ENCODE measurements at places on chromosomes 4 and X.

GRCh38 chr4:56618734-56619133 is 62.4 kb downstream of the HOPX start:
- no peak for DNase-seq

- no peak for DNase-seq
These were observed 203.9 kb upstream of the VCX3A start for GRCh38 chrX:6738518-6739470.

GRCh38 chr4:112140536-112140935 is 4.7 kb upstream of the FAM241A start:
- DNase-seq, result no peak

DNA sequence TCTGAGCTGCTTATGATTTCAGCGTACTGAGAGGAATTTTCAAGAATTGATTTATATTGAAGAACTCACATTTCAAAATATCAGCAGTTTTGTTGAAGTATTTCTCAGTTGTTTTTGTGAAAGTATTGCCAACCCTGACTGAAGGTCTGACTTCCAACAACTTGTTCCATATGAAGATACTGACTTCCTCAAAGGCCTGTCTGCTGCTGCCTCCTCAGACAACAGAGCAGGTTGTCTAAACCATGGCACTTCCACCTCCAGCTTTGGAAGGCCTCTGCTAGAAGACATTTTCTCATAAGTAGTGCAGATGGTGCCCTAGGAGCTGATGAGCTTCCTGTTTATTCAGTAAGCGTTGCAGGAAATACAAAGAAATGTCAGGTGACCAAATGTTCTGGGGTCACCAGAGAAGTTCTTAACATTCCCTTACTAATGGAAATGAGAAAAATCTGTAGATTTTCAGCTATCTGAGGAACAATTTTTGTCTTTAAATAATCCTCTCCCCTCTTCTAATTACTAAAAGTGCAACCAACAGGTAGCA is 28.8 kb downstream of the FGF2 start:
- DNase-seq, result no peak

DNA sequence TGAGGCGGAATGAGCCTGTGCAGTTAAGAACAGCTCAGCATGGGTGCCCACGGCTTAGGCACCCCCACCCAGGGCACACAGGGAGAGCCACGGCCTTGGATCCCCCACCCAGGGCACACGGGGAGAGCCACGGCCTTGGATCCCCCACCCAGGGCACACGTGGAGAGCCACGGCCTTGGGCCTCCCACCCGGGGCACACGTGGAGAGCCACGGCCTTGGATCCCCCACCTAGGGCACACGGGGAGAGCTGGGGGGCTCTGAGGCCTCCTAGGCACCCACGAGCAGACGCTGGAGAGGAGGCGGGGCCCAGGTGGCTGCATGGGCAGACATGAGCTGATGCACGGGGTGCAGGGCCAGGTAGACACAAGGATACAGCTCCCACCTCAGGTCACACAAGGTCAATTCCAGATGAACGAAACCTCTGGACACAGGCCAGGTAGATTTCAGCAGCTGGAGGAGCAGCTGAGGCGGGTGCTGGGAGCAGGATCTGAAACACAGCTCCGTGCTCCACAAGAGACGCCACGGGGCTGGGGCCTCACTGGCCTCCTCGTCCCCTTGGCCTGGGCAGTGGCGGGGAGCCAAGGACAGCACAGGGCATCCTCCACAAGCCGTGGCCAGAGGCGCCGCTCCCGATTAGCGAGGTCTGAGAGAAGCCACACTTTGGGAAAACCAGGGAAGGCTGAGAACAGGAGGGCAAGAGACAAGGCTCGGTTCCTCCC is 30.8 kb downstream of the GAK start:
- DNase-seq, result no peak

DNA sequence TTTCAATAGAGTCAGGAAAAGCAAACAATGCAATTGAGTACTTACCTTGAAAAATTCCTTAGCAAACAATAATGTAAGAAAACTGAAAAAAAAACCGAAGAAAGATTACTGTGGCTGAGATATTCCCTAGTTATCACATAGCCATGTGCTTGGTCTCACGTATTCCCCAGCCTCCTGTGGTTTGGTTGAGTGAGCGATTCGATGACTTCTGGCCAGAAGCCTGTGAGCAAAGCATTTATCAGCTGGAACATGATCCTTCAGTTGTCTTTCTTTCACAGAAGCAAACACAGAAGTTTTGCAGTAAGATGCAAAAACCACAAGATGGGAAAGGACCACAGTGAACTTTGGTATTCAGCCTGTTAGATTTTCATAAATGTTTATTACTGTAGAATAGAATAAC is 1754.3 kb upstream of the AGA start:
- no peak for DNase-seq

GRCh38 chrX:53458082-53458481 is 23.9 kb upstream of the HSD17B10 start:
- DNase-seq, result no peak

DNA sequence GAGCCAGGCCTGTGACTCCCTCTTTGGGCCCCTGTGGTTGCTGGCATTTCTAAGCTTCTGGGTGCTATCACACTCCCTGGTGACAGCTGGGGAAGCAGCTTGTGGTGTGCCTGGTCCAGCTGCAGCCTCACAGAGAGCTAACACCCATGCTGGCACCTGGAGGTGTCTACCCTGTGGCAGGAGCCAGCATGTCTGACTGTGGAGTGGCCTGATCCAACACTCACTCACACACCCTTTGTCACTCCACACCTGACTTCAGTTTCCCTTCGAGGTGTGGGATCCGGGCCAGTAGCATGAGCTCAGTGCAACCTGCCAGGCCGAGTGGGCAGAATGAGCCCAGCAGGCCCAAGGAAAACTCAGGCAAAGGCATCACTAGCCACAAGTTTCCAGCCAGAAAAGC is 67.5 kb downstream of the TECRL start:
- DNase-seq, result no peak

GRCh38 chrX:31337332-31337731 is 265.5 kb upstream of the FTHL17 start:
- DNase-seq, result no peak

DNA sequence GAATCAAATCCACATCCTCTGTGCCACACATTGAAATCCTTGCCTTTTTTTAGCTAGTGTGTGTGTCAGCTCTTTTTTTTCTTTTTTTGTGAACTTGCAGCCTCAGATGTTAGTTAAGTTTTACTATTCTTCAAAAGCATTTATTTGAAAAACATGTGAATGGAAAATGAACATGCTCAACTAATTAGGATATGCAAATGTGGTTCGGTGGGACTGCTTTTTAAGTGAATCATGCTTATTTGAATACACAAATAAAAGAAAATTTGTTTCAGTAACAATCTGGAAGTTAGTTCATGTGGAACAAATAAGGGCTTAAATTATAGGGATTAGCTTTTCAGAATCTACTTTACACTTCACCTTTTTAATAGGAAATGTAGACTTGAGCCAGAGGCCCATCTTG is 751.5 kb upstream of the FAM241A start:
- DNase-seq, result peak; percentile 42

DNA sequence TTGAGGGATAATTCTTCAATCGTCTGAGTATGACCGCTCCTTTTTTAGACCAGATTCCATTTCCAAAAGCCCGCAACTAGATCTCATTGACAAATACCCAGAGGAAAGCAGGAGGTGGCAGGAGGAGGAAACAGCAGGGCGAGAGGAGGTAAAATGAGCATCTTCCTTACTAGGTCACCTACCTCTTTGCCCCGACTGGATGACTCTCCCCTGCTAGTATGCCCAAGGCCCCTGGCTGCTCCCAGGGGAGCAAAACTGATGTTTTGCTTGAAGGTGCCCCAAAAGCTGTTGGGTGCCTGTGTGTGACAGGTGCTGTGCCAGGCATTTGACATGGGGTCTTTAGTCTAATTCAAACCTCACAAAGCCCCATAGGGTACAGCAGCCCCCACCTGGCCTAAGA is 48.9 kb downstream of the C4orf50 start:
- DNase-seq, result no peak

DNA sequence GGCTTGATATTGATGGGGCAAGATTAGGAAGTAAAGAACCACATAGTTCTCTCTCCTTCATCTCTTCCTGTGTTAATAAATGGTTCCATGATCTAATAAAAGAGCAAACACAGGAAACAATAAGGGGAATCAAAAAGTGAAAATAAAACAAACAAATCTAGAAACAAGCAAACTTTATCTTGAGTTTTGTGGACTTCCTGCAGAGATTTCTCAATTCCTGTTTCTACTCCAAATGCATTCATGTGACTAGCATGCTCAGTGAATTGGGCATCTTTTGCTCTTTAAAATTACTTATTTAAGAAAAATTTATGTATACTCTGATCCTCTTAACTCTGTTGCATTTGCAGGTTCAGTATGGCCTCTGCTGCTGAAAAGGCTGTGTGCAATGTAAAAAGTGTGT is 682.0 kb downstream of the KCTD8 start:
- DNase-seq, result no peak

DNA sequence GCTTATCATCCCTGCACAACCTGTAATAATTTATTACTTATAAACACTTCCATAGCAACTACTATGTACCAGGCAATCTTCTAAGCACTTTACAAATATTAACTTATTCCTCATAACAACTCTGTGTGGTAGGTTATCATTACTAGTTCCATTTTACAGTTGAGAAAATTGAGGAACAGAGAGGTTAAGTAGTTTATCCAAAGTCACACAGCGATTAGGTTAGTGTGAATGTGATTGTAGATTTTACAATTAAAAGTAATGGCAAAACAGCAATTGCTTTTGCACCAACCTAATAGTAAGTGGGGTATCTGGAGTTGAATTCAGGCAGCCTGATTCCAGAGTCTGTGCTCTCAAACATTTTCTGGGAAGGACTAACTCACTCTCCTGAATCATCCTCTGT is 348.9 kb downstream of the NKX6-1 start:
- DNase-seq, result no peak

- peak; percentile 68 for DNase-seq
These were observed 1700.6 kb upstream of the TENM3 start for GRCh38 chr4:180542445-180543100.

GRCh38 chr4:65661471-65661870 is 8.8 kb downstream of the EPHA5 start:
- DNase-seq, result no peak

GRCh38 chr4:186021461-186022167 is 47.3 kb upstream of the TLR3 start:
- DNase-seq, result peak; percentile 9

DNA sequence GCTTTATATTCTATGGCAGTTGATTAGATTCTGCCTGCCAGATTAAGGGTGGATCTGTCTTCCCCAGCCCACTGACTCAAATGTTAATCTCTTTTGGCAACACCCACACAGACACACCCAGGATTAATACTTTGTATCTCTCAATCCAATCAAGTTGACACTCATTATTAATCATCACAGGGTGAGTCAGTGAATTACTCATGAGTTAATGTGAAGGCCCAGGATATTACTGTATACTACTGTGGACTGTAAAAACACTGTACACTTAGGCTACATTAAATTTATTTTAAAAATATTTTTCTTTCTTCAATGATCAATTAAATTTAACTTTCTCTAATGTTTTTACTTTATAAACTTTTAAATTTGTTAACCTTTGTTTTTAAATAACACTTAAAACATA is 87.7 kb downstream of the NAP1L3 start:
- no peak for DNase-seq

DNA sequence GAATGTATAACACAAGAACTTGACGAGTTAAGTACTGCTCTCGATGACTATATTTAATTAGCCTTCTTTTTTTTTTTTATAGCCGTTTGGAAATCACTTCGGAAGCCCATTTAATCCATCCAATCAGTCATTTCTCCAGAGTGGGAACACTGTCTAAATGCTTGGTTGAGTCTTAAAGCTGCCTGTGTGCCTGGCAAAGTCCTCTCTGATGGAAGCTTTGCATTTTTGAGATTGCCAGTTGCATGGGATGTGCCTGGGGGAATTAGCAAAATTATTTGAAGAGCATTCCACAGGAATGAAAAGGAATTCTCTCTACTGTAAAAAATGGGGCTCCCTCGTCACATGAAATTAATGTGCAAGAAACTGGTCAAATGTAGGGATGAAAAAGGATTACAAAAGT is 398.8 kb upstream of the RPS6KA3 start:
- DNase-seq, result no peak

GRCh38 chr4:24840826-24841543 is 45.6 kb downstream of the SOD3 start:
- no peak for DNase-seq

- no peak for DNase-seq
These were observed 606.2 kb downstream of the KLHL13 start for GRCh38 chrX:117510453-117510852.

GRCh38 chr4:29081234-29081955 is 1638.8 kb upstream of the PCDH7 start:
- DNase-seq, result no peak

DNA sequence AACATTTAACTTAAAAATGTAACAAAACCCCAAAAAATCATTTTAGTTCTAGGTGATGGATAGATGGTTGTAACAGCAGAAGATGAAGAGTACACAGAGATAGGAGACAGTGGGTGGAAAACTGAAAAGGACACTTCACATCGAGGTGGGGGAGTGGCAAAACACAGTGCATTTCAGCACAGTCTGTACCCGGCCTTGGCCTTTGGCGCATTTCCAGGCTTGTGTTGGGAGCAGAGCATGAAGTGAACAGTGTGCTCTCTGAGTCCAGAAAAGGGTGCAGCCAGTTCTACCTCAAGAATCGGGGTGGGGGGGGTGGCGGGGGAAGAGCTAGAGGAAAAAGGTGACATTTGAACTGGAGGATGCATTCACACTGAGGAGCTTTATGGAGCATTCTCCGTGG is 4.3 kb downstream of the TSPYL2 start:
- DNase-seq, result no peak

DNA sequence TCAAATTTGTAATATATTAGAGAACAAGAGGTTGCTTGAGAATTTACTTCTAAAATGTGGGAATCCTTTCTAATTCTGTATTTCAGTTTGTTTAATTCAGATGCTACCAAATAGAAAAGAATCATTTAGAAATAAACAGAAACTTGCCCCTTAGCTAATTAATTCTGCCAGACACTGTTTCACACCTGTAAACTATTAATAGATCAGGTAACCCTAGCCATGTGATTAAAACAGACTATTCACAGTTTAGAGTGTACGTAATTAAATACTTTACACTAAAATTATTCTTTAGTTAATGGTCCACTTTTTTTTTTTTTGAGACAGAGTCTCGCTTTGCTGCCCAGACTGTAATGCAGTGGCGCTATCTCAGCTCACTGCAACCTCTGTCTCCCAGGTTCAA is 124.0 kb downstream of the PTPN13 start:
- no peak for DNase-seq

DNA sequence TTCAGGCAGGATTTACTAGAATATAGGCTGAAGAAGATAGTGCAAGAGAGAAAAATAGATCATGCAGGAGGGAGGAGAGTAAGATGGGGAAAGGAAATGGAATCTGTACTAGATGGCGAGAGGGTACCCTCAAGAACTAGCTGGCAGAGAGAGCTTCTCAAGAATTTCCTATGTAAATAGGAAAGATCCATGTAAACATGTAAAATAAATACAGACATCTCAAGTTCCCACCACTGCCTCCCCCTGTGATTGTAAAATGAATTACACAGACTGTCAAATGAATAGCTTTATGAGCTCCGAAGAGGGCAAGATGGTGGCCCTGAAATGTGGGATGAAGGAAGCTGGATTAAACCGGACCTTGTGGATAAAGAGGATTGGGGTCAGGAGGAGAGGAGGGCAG is 178.0 kb downstream of the PALLD start:
- DNase-seq, result no peak

- no peak for DNase-seq
These were observed 4.4 kb upstream of the C4orf36 start for GRCh38 chr4:86896596-86896995.

GRCh38 chr4:190020790-190021717 is 6.0 kb downstream of the FRG2 start:
- peak; percentile 8 for DNase-seq

GRCh38 chrX:116281106-116281505 is 110.6 kb downstream of the AGTR2 start:
- no peak for DNase-seq

GRCh38 chr4:38332699-38333098 is 331.3 kb upstream of the KLF3 start:
- no peak for DNase-seq
